ENCODE measurements at places on chromosomes 12 and 14.

DNA sequence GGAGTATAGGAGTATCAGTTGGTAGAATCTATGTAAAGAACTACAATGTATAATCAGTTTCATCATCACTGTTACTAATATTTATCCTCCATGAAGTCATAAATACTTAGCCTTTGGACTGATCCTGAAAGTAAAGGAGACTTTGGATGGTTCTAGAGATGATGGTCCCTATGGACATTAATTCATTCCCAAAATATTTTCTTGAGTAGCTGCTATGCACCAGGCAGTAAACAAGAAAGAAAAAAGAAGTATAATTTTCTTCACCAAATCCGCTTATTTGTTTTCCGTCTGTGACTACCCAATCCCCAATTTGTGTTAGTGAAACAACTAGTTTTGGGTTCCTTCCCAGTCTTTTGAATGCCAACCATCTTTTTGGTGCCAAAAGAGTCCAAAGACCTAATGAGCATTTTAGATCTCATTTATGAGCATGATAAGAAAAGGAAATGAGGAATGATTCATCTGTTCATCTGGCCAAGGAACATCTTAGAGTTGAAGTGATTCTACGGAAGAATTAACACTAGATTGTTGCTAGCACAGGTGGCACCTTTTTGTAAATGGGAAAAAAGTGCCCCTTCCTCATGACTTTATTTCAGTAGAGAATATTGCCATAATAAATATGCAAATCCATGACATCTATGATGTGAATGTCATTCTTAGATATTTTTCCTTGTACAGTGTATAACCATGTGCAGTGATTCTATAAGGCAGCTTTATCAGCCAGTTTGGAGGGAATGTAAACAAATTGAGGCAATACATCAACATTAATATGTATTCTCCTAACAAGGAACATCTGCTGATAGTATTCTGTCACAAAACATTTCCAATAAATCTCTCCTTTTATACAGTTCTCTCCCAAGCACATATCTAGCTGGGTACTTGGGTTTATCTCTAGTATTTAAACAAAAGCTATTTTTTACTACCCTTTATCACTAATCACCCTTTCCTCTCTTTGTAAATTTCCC is 85.1 kb upstream of the CCDC91 start:
- DNase-seq: no peak

DNA sequence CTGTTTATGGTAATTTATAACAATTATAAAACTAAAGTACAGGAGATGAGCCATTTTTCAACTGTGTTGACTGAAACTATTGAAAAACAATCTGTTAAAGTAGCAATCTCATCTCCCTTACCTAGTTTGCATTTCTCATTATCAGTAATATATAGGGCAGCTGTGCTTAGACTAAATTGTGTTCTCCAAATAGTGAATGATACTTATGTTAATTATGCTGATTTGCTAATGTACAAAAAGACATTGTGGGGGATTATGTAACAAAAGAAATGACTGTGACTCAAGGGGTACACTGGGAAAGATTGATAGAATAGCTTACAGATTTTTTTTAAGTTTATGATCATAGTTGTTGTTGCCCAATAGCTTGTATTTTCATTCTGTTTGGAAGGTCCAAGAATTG is 207.7 kb downstream of the FUT8 start:
- DNase-seq: no peak

- DNase-seq: no peak
Observed at GRCh38 chr12:55172686-55173085, 46.5 kb downstream of the OR9K2 start.

DNA sequence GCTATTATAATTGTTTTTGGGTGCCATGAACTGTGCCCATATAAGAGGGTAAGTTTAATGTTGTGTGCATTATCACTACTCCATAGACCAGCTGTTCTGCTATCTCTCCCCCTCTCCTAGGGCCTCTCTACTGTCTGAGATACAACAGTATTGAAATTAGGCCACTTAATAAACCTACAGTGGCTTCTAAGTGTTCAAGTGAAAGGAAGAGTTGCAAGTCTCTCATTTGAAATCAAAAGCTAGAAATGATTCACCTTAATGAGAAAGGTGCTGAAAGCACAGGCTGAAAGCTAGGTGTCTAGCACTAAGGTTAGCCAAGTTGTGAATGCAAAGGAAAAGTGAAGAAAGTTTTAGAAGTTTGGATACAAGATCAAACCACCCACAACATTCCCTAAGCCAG is 168.0 kb downstream of the SLC16A7 start:
- DNase-seq: no peak

DNA sequence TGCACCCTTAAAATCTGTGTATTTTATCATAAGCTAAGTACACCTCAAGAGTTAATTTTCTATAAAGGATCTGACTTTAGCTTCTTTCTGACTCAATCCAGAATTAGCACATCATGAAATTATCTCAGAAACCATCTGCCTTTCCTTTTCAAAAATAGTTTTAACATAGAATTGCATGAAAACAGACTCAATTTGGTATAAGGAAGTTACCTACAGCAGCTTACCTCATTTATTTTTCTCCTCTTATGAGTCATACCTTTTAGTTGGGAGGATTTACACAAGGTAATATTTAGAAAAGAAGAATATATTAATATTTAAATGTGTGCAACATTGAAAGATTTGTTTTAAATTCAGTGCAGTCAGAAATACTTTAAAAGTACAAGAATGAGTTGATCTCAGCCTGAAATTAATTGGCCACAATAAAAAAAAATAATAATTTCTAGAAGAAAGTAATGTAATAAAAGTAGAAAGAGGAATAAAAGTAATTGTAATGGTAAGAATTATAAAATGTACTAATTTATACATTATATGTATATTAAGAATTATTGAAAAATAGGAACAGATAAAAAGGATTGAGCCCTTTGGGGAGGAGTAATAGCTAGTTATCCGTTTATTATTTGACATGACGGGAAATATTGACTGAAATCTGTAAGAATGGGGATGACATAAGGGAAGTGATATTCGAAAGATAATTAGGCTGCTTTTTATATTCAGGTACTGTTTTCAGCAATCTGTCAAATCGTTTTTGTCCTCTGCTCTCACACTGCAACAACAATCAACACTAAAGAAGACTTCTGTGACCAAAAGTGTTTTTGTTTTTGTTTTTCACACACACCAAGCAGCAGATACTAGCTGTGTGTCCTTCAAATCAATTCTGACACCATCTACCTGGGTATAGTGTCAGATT is 20.5 kb downstream of the ADAM21 start:
- DNase-seq: no peak

GRCh38 chr14:61662437-61663311 is 32.6 kb upstream of the HIF1A start:
- DNase-seq: peak; percentile 69

DNA sequence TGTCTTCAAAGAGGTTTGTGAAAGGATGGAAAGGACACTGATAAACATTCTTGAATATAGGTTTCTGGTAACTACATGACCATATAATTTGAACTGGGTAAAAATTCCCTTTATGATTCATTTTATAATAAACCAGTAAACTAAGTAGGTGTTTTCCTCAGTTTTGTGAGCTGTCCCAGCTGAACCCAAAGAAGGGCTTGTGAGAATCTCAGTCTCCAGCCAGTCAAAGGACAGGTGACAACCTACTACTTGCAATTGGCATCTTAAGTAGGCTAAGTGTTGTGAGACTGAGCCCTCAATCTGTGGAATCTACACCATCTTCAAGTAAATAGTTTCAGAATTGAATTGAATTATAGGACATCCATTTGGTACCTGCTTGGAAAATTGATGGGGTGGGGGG is 75.2 kb downstream of the MYF5 start:
- DNase-seq: no peak

- DNase-seq: no peak
Observed at GRCh38 chr14:101458741-101459550, 102.3 kb upstream of the DIO3 start.

DNA sequence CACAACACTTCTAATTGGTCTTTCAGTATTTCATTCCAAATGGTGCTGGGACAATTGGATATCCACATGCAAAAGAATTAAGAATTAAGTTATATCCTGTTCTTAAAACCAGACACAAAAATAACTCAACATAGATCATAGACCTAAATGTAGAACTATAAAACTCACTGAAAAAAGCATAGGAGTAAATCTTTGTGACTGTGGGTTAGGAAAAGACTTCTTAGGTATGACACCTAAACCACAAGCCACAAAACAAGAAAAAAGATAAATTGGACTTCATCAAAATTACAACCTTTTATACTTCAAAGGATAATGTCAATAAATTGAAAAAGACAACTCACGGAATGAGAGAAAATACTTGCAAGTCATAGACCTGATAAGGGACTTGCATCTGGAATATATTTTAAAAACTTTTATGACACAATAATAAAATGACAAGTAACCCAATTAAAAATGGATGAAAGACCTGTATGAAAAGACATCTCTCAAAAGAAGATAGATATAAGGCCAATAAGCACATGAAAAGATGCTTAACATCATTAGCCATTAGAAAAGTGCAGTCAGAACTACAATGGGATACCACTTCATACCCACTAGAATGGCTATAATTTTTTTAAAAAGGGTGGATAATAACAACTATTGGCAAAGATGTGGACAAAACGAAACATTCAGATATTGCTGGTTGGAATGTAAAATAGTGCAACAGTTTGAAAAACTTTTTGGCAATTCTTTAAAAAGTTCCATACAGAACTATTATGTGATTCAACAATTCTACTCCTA is 72.5 kb upstream of the SLC38A4 start:
- DNase-seq: no peak

DNA sequence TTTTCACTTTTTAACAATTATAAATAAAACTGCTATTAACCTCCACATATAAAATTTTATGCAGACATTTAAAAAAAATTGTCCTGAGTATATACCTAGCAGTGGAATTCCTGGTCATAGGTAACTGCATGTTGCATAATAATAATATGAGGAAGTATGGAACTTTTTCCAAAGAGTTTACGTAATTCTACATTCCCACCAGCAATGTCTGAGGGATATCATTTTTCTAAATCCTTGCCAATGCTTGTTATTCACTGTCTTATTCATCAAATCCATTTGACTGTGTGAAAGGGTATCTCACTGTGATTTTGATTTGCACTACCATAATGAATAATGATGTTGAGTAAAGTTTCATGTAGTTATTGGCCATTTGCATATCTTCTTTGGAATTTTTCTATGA is 393.8 kb downstream of the LRFN5 start:
- no peak for DNase-seq

GRCh38 chr14:56216626-56217379 is 98.6 kb downstream of the PELI2 start:
- peak; percentile 70 for DNase-seq

DNA sequence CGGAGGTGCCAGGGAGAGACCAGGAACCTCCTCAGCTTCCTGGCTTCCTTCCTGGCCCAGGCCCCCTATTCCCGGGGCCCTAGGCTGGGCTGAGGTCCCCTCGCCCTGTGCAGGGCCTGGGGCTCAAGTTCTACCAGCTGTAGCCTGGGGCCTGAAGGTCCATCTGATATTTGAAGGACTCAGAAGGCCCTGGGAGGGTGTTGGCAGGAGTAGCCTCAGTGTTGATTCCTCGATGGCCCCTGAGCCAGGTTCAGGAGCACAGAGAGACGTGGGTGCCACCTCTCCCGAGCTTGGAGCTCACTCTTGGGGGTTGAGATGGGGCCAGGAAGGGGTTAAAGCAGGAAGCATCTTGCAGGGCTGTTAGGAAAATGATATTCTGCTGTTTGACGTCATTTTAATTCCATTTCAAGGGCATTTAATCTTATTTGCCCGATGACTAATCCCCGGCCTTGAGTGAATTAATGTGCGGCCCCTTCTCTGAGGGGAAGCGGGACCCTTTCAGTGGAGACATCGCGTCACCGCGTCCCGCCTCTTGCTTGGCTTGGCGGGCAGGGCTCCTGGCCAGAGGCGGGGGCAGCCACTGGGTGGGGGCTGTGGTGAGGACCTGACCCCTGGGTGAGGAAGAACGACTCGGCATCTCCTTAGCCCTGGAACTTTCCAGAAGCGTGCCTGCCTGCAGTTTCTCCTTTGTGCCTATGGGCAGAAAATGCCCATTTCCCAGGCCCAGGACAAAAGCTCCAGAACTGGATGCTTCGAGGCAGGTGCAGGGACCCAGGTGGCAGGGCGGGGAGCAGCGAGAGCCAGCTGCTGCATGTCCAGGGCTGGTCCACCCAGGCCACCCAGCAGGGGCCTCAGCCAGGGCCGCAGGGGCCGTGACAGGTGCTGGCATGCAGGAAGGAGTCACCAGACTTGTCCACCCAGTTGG is 158.3 kb downstream of the KIF26A start:
- no peak for DNase-seq

DNA sequence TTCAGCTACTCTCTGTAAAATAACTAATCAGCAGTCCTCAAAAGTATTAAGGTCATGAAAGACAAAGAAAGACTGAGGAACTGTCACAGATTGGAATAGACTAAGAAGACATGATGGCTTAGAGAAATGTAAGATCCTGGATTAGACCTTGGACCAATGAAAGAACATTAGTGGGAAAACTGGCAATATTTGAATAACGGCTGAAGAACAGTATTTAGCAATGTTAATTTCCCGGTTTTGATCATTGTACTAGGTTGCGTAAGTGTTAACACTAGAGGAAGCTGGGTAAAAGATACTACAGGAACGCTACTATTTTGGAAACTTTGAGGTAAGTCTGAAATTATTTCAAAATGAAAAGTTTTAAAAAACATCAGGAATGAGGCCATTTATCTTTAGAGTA is 98.8 kb upstream of the RESF1 start:
- DNase-seq: no peak

GRCh38 chr12:25715102-25715501 is 162.0 kb upstream of the LMNTD1 start:
- no peak for DNase-seq

DNA sequence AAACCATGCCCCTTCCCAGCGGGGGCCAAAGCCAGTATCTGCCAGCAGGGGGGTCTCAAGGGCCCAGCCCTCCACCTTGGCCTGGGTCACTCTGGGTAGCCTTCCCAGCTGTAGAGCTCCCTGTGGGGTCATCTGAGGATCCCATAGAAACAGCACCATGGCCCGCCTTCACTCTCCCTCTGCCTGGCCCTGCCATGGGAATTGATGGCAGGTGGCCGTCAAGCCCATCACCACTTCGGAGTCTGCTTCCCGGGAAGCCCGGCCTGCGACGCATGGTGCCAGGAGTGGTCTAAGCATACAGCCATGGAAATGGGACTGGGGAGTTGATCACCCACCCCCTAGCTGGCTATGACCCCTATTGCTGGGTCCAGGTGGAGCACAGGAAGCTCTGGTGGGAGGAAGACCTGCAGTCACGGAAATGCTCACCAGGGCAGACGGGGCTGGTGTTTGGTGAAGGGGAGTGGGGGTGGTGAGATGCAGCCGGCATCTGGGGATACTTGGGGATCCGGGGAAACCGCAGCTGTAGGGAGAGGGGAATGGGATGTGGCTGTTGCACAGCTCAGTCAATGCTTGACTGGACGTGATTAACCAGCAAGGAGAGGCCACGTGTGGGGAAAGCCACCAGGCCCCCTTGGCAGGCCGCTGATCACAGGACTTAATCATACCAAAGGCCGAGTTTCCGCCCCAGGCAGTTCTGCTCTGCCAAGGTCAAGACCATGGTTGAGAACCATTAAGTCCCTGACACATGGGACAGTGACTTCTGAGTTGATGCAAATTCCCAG is 52.2 kb upstream of the DIO3 start:
- no peak for DNase-seq

GRCh38 chr12:122985338-122986257 is 5.1 kb downstream of the ARL6IP4 start:
- DNase-seq: no peak

Data from suppressor macrophage (primary cell).